GM12878 (cell line): ENCODE measurements at places on chromosomes 11 and 22. TPM values are rescaled to one million over a fixed set of nuclear protein-coding genes. Genes with fewer than 3 reads are reported as not detected.

DNA sequence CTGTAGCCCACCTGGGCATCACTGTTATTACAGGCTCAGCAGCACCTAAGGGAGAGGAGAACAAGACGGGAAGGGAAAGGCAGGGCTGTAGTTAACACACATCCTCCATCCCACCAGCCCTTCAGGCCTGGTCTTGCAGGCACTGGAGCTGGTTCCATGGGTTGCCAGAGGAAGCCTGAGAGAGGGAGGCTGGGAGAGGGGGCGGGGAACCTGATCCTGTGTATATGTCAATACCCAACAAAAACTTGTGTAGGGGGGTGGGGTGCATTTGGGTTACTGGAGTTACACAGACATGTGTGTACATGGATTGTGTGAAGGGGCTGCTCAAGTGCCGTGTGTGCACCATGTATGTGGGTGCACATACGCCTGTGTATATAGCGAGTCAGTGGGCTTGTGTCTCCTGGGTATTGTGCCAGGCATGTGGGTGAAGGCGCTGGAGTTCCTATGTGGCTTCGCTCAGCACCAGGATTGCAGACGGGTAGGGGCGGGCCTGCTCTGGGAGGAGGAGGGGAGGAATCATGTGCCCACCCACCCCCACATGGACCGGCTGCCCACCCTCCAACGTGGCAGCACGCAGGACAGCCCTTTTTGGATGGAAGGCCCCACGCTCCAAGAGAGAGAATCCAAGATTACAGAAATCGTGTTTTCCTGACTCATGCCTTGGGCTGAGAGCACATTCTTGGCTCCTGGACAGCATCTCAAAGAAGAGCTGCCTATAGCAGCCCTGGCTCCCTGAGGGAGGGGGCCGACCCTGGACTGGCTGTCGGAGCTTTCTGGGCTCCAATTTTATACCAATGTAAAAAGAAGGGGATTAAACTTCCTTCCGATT is 4.2 kb upstream of the SERPINH1 start:
- no peak overlapping the region for H3K27ac ChIP-seq
- H3K4me1 ChIP-seq = peaks cover 2% of the 10 kb centered on the region
- H3K27me3 ChIP-seq = no peaks in the 10 kb centered on the region
- no peaks in the 10 kb centered on the region for H3K36me3 ChIP-seq
- no peak overlapping the region for H3K4me3 ChIP-seq

- H3K4me1 ChIP-seq = no peaks in the 10 kb centered on the region
- H3K4me3 ChIP-seq = no peak overlapping the region
- no peak overlapping the region for H3K27ac ChIP-seq
- H3K27me3 ChIP-seq = no peaks in the 10 kb centered on the region
- DNase-seq = no peak
Observed at GRCh38 chr22:29300467-29300806, 6.0 kb upstream of the GAS2L1 start.

MUC2 gene
- 0.11 and 0.23 TPM in 2 replicates for total RNA-seq

GRCh38 chr11:112315861-112316739 is 55.4 kb upstream of the PLET1 start:
- no peaks in the 10 kb centered on the region for H3K36me3 ChIP-seq
- DNase-seq = no peak
- H3K4me3 ChIP-seq = no peak overlapping the region
- H3K4me1 ChIP-seq = no peaks in the 10 kb centered on the region

- H3K27me3 ChIP-seq = no peaks in the 10 kb centered on the region
- no peaks in the 10 kb centered on the region for H3K36me3 ChIP-seq
- DNase-seq = no peak
- H3K4me1 ChIP-seq = no peaks in the 10 kb centered on the region
- no peak overlapping the region for H3K4me3 ChIP-seq
Observed at GRCh38 chr11:78251083-78251775, 62.5 kb downstream of the USP35 start.

- no peak overlapping the region for H3K27ac ChIP-seq
- H3K4me3 ChIP-seq = no peak overlapping the region
- H3K27me3 ChIP-seq = no peaks in the 10 kb centered on the region
- DNase-seq = no peak
- H3K36me3 ChIP-seq = no peaks in the 10 kb centered on the region
Observed at GRCh38 chr11:97110376-97110775, 720.6 kb downstream of the JRKL start.

PARVG gene
- total RNA-seq = 91.3 and 95.7 TPM in 2 replicates

DNA sequence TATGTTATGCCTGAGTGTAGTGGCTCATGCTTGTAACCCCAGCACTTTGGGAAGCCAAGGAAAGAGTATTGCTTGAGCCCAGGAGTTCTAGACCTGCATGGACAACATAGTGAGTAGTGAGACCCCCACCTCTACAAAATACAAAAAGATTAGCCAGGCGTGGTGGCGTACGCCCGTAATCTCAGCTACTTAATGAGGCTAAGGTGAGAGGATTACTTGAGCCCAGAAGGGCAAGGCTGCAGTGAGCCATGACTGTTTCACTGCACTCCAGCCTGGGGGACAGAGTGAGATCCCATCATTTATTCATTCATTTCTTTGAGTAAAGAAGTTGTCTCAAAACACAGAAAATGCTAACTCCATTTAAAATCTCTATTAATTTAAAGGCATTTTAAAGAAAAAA is 1061.6 kb downstream of the JRKL start:
- H3K4me1 ChIP-seq = no peaks in the 10 kb centered on the region
- no peak overlapping the region for H3K27ac ChIP-seq
- no peak for DNase-seq
- no peaks in the 10 kb centered on the region for H3K27me3 ChIP-seq
- H3K4me3 ChIP-seq = no peak overlapping the region

BACE1-AS gene
- 3.7 and 4.7 TPM in 2 replicates for total RNA-seq
